PC-9 (cell line): ENCODE measurements at places on chromosomes 3 and 15.
A peak's percentile ranks its signal among the peaks of the same experiment; 100 is the strongest.

DNA sequence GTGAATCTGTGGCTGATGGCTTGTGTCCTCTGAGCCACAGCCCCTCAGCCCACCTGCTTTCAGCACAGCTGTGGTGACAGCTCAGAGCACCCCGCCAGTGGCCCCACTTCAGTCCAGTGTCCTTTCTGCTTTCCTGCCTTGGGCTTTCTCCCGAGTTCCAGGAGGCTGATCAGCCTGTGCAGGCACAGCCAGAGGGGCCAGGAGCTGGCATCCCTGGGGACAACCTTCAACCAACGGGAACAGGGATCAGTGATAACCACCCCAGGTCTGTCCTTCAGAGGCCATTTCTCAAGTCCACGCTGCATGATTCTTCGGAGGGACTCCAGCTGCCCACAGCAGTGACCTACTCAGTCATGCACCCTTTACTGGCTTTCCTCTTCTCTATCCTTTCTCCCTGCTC is 166.6 kb downstream of the RAB11A start:
- H3K36me3 ChIP-seq, result no peaks in the 10 kb centered on the region
- 0 out of 2 replicates have a peak, but pooled peaks cover 3% of the 10 kb centered on the region for H3K27me3 ChIP-seq
- peaks cover 11% of the 10 kb centered on the region for H3K4me1 ChIP-seq
- no peak for DNase-seq
- H3K27ac ChIP-seq, result no peak overlapping the region

GRCh38 chr3:122982216-122983185 is 45.1 kb downstream of the SEMA5B start:
- H3K27ac ChIP-seq, result no peak overlapping the region
- DNase-seq, result no peak
- H3K4me3 ChIP-seq, result no peak overlapping the region
- H3K36me3 ChIP-seq, result no peaks in the 10 kb centered on the region
- H3K4me1 ChIP-seq, result peaks cover 20% of the 10 kb centered on the region
- H3K27me3 ChIP-seq, result peaks cover 7% of the 10 kb centered on the region; the same call in 1 of the 2 replicates

DNA sequence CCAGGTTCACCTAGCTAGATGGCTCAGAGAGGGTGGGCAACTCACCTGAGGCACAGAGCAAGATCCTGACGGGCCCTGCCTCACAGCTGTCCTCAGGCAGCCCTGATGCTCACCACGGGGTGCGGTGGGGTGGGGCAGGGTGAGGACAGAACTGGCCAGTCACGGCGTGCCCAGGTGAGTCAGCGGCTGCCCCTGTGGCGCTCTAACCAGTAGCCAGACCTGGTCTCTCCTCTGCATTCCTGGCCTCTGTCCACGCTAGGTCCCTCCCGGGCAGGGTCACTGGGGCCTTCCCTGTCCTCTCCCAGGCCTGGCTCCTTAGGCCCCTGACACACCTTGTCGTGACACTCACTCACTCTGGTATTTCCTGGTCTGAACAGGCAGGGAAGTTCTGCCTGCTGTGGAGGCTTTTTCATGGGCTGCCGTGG is 901 bp downstream of the ALS2CL start:
- peaks cover 21% of the 10 kb centered on the region for H3K4me1 ChIP-seq
- no peaks in the 10 kb centered on the region for H3K27me3 ChIP-seq
- peak; percentile 98 for DNase-seq
- peak overlapping the region; percentile 98 for H3K27ac ChIP-seq
- H3K36me3 ChIP-seq, result no peaks in the 10 kb centered on the region

DNA sequence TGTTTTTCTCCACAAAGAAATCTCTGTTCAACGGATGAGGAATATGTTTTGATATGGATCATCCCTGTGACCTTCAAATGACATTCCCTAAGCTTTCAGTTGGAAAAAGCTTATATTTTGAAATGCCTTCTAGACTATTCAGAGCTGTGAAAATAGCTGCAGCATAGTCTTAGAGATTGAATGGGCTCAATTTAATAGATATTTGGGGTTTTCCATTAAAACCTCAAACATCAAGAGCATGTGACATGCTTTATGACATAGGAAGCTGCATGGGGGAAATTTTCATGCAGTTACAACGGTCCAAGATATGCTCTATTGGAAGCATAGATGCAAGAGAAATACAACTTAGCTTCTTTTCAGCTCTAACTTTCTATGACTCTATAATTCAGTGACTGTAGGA is 102.8 kb downstream of the LSAMP start:
- H3K27ac ChIP-seq, result no peak overlapping the region
- H3K4me3 ChIP-seq, result no peak overlapping the region

DNA sequence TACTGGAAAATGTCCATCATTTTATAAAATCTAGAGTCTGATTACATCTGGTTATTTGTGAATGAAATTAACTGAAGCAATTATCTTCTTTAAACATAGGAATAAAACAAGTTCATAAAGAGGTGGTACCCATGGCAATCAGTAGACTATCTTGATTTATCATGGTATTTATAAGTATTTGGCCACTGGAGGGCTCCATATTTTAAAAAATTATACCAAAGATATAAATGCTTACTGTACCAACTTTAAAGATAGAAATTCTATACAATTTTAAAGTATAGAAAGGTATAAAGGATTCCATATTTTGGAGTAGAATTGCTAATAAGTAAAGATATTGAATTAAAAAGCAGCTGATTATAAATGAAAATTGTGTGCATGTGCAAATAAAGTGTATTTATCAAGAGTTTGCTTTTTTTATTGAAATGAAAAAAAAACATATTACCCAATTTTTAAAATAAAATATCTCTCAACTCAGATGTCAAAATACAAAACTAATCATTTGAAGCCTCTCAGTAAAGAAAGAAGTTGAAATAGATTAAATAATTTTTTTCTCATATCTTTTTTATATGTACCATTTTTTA is 105.3 kb downstream of the BBX start:
- no peak overlapping the region for H3K27ac ChIP-seq
- DNase-seq, result no peak
- H3K36me3 ChIP-seq, result no peaks in the 10 kb centered on the region
- no peaks in the 10 kb centered on the region for H3K27me3 ChIP-seq

- no peaks in the 10 kb centered on the region for H3K27me3 ChIP-seq
- peaks cover 77% of the 10 kb centered on the region for H3K4me1 ChIP-seq
- DNase-seq, result no peak
- no peak overlapping the region for H3K4me3 ChIP-seq
- no peak overlapping the region for H3K27ac ChIP-seq
- no peaks in the 10 kb centered on the region for H3K36me3 ChIP-seq
These were observed 2.8 kb downstream of the NUP210 start for GRCh38 chr3:13417166-13417947.

- no peak overlapping the region for H3K4me3 ChIP-seq
- H3K4me1 ChIP-seq, result no peaks in the 10 kb centered on the region
- no peaks in the 10 kb centered on the region for H3K36me3 ChIP-seq
- H3K27me3 ChIP-seq, result no peaks in the 10 kb centered on the region
- DNase-seq, result no peak
- no peak overlapping the region for H3K27ac ChIP-seq
These were observed 8.3 kb downstream of the CD200R1 start for GRCh38 chr3:112966633-112967032.

DNA sequence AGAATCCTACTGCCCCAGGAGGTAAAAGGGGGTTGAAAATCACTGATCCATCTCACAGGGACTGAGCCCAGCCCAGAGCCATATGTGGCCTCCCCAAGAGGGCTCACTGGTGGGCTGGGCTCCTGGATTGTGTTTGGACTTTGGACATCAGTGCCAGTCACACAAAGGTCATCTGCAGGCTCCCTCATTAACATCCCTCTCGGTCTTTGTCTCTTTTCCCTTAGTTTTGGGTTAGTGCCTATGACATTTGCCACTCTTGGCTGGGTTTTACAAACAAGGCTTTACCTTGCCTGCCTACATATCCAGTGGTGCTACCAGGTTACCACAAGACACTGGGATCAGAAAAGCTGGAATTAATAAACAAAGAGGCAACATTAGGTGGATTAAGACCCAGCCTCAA is 27.9 kb downstream of the IFT122 start:
- H3K36me3 ChIP-seq, result 0 out of 2 replicates have a peak, but pooled peaks cover 4% of the 10 kb centered on the region
- no peaks in the 10 kb centered on the region for H3K27me3 ChIP-seq
- H3K4me1 ChIP-seq, result peaks cover 2% of the 10 kb centered on the region; the same call in 1 of the 2 replicates
- DNase-seq, result no peak
- H3K27ac ChIP-seq, result no peak overlapping the region

DNA sequence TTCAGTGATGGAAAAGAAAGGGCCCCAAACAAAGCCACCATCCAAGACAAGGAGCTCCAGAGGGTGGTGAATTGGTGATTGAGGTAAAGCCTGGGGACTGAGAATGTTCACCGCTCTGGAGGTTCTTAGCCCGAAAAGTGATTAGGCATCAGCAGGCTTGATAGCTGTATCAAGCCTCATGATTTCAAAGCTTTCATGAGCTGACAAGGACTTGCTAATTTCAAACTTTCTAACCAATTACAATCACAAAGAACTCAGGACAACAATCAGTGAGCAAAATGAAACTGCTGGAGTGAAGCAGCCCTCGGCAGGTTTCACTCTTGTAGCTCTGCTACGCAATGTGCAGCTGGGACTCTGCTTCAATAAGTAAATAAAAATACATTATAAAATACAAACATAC is 391.3 kb downstream of the TIGIT start:
- H3K27me3 ChIP-seq, result no peaks in the 10 kb centered on the region
- H3K4me3 ChIP-seq, result no peak overlapping the region
- no peaks in the 10 kb centered on the region for H3K36me3 ChIP-seq

- no peaks in the 10 kb centered on the region for H3K36me3 ChIP-seq
- no peaks in the 10 kb centered on the region for H3K27me3 ChIP-seq
- H3K4me1 ChIP-seq, result peaks cover 20% of the 10 kb centered on the region
- H3K4me3 ChIP-seq, result no peak overlapping the region
- no peak for DNase-seq
These were observed 124.8 kb downstream of the LIPC start for GRCh38 chr15:58556541-58556940.

DNA sequence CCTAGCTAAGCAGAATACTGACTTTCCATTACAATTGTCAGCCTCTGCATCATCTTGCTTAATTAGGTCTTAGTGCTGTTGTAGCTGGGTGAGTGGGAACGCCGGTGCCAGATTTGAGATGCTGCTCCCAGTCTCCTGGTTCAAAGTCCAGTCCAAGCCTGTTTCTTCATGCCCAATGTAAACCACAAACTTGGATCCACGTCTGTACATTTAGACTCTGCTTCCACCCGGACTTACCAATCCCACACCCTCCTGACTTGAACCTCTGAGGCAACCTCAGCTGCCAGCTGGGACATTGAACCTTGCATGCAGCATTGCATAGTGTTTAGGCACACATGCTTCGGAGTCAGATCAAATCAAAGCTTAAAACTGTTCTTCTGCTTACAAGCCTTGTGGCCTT is 43.0 kb downstream of the BCL2L10 start:
- H3K36me3 ChIP-seq, result no peaks in the 10 kb centered on the region
- peaks cover 19% of the 10 kb centered on the region for H3K4me1 ChIP-seq
- no peaks in the 10 kb centered on the region for H3K27me3 ChIP-seq
- H3K27ac ChIP-seq, result no peak overlapping the region
- no peak for DNase-seq
- H3K4me3 ChIP-seq, result no peak overlapping the region

DNA sequence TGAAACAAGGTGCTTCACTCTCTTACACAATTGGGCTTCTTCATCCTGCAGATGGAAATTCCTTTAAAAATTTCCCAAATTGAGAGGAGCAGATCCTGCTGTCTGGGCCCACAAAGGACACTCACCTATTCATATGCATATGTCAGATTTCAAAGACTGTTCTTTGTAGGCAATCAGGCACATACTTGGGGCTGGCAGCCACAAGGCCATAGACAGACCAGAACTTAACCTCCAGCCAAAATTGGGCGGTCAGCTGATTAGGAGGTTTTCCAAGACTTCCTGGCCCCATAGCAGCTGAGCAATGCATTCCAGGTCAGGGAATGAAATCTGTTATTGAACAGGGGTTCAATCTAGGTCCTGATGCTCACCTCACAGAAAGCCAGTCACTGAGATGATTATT is 15.0 kb upstream of the HPS3 start:
- no peak overlapping the region for H3K4me3 ChIP-seq
- no peak overlapping the region for H3K27ac ChIP-seq
- H3K27me3 ChIP-seq, result no peaks in the 10 kb centered on the region
- DNase-seq, result no peak
- no peaks in the 10 kb centered on the region for H3K36me3 ChIP-seq

DNA sequence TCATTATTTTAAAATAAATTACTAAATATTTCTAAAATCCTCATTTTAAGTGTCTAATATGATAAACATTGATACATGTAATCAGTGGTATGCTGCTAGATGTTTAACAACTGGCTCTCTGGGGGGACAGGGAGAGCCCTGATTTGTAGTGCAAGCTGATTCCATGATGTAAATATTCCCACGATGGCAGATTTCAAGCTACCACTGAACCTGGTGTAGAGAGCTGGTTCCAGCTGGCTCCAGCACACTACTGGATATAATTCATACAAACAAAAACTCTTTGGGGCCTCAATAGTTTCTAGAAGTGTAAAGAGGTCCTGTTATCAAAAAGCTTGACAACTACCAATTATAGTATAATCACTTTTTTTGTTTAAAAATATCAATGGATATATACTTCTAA is 316.2 kb downstream of the SLC9A9 start:
- no peak overlapping the region for H3K4me3 ChIP-seq
- H3K4me1 ChIP-seq, result no peaks in the 10 kb centered on the region
- H3K27me3 ChIP-seq, result no peaks in the 10 kb centered on the region
- no peak for DNase-seq

GRCh38 chr3:149879872-149880271 is 66.9 kb downstream of the RNF13 start:
- no peaks in the 10 kb centered on the region for H3K27me3 ChIP-seq
- H3K36me3 ChIP-seq, result no peaks in the 10 kb centered on the region; the same call in 1 of the 2 replicates
- no peaks in the 10 kb centered on the region for H3K4me1 ChIP-seq
- H3K4me3 ChIP-seq, result no peak overlapping the region
- no peak overlapping the region for H3K27ac ChIP-seq

DNA sequence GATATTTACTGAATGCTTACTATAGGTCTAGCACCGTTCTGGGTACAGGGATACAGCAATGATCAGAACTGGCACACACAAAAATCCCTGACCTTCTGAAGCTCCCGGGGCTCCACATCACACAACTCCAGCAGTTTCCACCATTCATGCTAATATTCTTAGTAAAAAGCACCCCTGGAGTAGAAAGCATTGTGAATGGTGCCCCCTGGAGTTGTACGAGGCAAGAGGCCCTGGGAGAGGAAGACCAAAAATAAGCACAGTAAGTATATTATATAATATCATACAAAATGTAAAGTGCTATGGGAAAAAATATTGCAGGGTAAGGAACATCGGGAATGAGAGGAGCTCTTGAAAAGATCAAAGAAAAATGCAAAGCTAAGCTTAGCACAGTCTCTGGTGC is 790 bp upstream of the SRGAP3 start:
- no peaks in the 10 kb centered on the region for H3K36me3 ChIP-seq
- no peaks in the 10 kb centered on the region for H3K27me3 ChIP-seq
- H3K27ac ChIP-seq, result no peak overlapping the region
- peaks cover 30% of the 10 kb centered on the region for H3K4me1 ChIP-seq

- H3K4me3 ChIP-seq, result no peak overlapping the region
- H3K4me1 ChIP-seq, result no peaks in the 10 kb centered on the region
- H3K36me3 ChIP-seq, result no peaks in the 10 kb centered on the region
- no peak for DNase-seq
These were observed 240.7 kb upstream of the DNAJC19 start for GRCh38 chr3:181230258-181230657.

- no peaks in the 10 kb centered on the region for H3K4me1 ChIP-seq
- H3K4me3 ChIP-seq, result no peak overlapping the region
- DNase-seq, result no peak
- no peak overlapping the region for H3K27ac ChIP-seq
- no peaks in the 10 kb centered on the region for H3K27me3 ChIP-seq
These were observed 66.0 kb downstream of the TRIM69 start for GRCh38 chr15:44802336-44802735.
